Retina (tissue), 1 donor: ENCODE measurements at places on chromosomes 13 and 19.

- no peak for DNase-seq
Observed at GRCh38 chr19:4477034-4477801, 5.1 kb downstream of the HDGFL2 start.

DNA sequence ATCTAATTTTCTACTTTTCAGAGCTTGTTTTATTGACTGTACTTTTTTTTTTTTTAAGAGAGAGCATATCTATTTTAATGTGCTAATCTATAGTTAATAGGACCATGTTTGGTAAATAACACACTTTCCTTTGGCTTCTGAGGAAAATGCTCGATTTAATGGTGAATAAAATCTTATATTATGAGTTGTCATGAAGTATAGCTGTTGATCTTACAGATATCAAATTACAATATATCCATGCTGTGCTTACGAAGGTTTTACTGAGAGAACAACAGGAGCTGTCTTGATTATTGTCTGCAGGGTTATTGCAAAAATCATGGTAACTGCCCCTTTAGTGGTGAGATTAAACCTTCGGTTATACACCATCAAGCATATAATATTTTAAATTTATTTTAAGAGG, 29.6 kb downstream of the URI1 start:
- no peak for DNase-seq

DNA sequence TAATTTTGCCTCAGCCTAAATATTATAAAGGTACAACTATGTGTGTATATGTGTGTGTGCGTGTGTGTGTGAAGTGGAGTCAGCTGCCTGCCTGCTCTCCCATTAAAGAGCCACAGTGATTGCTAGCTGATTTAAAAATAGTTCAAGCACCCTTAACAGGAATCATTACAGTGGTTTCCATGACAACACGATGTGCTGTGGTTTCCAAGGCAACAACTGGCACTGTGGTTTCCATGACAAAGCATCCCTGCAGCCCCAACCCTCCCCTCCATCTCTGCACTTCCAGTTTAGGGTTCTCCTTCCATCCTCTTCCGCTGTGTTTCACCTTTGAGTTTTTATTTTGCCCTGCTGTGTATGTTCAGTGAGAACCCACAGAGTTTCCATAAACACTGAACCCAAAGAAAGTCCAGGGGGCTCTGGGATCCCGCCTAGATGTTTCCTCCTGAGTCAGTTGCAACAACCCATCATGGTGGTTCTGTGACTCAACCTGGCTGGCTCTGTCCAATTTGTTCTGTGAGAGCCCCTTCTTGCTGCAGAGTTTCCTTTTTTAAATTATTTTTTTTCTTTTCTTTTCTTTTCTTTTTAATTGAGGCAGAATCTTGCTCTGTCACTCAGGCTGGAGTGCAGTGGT, 7.1 kb upstream of the PNMA8A start:
- peak; percentile 66 for DNase-seq

DNA sequence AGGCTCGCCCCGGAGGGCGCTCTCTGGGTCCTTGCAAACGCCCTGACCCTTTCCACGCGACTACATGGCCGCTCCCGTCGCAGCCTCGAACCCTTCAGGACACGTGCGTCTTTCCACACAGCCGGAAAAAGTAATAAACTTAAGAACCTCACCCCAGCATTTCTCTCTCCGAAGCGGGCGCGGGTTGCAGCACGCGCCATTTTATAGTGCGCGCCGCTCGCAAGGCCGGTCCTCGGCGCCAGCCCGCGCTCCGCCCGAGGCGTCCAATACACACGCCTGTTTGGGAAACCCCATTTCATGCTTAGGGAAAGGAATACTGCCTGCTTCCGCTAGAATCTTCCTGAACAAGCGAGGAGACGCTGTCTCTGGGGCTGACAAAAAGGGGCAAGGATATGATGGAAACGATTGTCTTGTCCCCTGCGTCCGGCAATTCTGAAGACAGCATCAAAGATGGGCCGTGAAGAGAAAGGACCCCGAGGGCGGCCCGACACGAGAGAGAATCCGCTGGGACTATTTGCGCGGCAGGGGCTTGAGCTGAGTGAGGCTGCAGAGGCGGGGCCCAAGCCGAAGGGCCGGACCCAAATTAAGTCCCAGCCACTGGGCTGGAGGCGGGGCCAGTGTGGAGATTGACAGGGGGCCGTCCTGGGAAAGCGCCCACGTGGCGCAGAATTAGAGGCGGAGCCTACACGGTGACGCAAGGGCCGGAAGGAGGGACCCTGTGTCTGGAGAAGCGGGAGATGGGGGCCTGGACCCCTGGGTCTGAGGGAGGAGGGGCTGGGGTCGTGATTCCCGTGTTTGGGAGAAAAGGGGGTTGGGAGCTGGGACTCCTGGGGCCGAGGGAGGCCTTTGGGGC, 14.4 kb downstream of the ACP4 start:
- peak; percentile 100 for DNase-seq

DNA sequence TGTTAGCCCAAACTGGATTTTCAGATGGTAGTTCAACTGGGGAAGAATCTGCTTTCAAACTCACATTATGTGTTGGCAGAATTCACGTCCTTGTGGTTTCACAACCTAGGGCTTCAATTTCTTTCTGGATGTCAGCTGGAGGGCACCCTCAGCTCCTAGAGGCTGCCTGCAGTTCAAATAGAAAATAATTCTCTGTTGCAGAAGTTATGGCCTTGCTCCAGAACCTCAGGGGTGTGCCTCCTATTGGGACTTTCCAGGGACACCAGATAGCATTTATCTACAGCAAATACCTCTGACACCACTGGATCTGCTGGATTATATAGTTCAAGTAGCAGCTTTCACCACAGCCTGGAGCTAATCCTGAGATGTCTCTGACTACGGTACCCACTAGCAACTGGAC, 11.8 kb upstream of the RB1 start:
- DNase-seq: no peak

GRCh38 chr19:35398570-35398969, 27.7 kb downstream of the GPR42 start:
- no peak for DNase-seq

- DNase-seq: no peak
Observed at GRCh38 chr13:45496942-45497341, 32.2 kb downstream of the COG3 start.

- no peak for DNase-seq
Observed at GRCh38 chr19:55056827-55057226, 6.1 kb downstream of the RDH13 start.

GRCh38 chr19:54188215-54188871, 1.0 kb downstream of the MBOAT7 start:
- DNase-seq: no peak

- DNase-seq: no peak
Observed at GRCh38 chr13:59247171-59247570, 916.6 kb downstream of the DIAPH3 start.

DNA sequence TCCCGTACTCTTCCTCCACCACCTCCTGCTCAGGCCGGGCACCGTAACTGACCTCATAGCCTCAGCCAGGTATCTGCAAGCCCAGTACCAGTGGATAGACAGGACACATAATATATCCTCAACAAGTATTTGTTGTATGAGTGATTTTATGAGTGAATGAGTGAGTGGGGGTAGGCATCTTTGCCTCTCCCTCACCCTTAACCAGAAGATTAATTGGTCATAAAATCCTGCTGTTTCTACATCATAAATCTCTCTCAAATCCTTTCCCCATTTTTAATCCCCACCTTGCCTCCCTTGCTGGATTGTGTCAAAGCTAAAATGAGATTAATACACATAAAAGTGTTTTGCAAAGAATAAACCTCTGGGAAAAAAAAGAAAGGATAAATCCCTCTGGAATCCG, 44.4 kb upstream of the HMGB1 start:
- DNase-seq: no peak

GRCh38 chr19:47093841-47094240, 19.7 kb downstream of the ZC3H4 start:
- no peak for DNase-seq

DNA sequence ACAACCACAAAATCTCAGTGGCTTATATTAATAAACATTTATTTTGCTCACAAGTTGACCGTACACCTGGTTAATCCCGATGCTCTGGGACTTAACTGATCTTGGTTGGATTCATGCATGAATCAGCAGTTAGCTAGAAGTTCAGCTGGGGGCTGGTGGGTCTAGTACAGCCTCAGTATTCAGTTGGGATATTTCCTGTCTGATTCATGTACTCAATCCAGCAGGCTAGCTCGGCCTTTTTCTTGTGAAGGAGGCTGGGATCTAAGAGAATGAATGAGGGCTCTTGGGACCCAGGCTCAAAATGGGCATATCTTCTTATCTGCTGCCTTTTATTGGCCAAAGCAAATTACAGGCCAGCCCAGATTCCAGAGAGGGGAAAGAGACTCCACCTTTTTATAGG, 178.8 kb downstream of the KCTD12 start:
- DNase-seq: no peak

DNA sequence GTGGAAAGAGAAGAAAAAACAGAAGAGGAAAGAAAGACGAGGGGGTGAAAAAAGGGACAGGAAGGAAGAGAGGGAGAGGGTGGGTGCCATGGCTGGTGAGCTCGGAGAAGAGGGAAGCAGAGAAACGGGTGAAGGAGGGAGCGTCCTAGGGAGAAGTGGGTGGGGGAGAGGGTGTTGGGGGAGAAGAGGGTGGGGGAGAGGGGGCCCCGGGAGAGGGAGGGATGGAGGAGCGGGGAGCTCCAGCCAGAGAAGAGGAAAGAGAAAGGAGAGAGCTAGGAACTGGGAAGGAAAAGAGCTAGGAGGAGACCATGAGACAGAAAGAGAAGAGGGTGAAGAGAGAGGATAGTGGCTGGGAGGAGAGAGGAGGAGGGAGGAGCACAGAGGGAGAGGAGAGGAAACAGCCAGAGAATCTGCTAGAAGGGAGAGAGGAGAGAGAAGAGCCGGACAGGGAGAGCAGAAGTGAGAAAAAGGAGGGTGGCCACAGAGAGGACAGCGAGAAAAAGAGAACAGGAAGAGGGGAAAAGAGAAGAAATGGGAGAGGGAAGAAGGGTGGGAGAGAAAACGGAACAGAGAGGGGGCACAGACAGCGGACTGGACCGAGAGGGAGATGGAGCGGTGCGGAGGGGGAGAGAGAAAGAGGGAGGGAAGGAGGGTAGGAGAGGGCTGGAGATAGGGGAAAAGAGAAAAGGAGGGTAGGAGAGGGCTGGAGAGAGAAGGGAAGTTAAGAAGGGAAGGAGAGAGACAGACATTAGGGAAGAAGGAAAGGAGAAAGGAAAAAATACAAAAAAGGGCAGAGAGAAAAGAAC, 11.9 kb upstream of the GARIN5A start:
- DNase-seq: no peak

DNA sequence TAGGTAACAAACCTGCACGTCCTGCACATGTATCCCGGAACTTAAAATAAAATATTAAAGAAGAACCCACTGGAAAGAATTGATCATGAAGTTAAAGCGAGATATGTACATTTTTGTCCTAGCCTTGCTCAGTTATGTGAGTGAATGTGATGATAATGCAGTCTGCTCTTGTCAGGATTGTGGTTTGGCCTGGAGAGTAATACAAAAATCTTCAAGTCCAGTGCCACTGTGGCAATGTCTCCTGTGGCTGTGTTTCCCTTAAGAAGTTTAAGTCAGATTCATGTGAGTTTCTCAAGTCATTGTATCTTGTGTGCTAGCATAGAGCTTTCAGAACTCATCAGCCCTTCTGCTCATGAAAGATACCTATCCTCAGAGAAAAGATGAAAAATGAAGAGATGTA, 18.0 kb upstream of the ITGBL1 start:
- DNase-seq: no peak

DNA sequence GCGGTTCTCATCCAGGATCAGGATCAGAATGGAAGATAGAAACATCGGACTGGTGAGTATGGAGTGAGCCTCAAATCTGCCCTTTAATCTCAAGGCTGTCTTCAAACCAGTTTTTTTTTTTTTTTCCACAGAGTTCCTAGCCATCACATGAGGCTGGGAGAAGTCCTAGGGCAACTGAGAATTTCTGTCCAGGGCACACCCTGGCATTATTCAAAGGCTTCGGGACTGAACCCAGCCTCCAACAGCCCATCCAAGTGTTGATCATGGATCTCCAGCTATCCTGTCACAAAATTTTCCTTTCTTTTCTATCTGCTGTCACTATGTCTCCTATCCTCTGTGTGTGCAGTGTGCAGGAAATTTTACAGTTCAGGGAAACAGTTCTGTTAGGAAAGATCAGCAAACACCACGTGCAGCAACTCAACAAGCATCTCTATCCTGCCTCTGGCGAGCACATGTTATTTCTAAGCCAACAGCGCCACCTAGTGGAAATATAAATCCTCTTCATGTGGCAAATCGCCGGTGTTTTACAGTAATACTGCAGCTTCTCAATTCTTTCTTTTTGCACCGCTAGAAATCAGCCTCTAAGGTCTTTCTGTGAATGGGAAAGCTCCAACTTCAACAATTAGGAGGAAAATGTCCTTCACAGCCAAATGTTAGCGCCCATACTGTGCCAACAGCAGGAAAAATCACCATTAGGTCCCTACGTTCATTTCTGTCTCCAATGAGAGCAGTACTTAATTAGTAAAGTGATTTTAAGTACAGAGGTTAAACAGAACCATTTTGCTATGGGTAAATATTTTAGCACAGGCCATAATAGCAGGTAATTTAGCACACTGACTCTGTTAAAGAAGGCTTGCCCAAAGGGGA, 21.4 kb upstream of the ZNF181 start:
- peak; percentile 27 for DNase-seq

DNA sequence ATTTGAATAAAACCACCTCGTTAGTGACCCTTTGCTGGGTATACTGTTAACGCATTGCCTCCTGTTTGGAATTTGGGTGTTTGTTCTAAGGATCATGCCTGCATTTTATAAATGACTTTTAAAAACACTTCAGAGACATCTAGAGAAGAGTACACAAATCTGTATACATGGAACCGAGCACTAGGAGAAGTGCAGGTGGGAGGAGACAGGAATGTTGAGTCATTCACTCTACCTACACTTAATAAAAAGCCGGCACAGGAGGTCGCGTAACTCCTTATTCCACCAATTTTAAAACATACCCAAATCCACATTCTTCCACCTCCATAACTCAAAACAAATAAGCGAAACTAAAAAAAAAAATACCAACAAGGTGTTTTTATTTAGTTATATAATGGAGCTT, 48.6 kb downstream of the FGF9 start:
- no peak for DNase-seq

- DNase-seq: peak; percentile 71
Observed at GRCh38 chr19:12676384-12676792, 5.3 kb downstream of the DHPS start.

DNA sequence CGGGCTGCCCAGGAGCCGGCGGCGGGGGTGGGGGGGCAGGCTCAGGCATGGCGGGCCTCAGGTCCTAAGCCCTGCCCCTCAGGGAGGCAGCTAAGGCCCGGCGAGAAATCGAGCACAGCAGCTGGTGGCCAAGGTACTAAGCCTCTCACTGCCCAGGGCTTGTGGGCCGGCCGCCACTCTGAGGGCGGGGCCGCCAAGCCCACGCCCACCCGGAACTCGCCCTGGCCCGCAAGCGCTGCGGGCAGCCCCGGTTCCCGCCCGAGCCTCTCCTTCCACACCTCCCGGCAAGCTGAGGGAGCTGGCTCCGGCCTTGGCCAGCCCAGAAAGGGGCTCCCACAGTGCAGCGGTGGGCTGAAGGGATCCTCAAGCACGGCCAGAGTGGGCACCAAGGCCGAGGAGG, 33.1 kb downstream of the PCDH8 start:
- DNase-seq: no peak
